ENCODE measurements at places on chromosomes 12 and 14. TPM values are rescaled to one million over a fixed set of nuclear protein-coding genes. Genes with fewer than 3 reads are reported as not detected.

GRCh38 chr14:40987481-40987880 is 619.2 kb upstream of the LRFN5 start:
- peak; percentile 39 for DNase-seq

DNA sequence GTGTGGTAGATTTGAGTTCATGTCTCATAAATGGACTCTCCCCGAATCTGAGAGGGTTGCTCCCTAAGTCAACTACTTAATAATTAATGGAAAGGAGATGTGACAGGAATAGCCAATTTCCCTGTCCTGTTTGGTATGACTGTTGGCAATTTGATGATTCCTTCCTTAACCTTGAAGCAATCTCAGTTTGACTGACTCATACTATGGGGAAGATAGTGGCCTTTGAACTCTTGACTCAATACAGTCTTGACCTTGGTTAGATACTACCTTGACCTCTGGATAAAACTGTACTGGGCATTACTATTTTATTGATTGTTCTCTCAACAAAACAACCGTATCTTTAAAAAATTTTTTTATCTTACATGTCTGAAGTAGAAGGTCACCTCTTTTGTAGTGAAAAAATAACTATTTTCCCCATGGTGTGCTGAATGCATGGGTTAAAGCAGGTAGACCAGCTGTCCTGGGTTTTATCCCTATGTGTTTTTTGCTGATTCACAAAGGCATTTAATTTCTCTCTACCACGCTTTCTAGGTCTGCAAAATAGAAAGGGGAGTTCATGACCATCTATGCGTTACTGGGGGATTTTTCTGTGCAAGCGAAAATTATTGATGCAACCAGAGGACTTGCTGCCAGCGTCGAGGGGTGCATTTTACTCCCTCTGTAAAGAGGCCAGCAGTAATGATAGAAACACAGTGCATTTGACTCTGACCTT is 80.1 kb downstream of the ETV6 start:
- no peak for DNase-seq

DNA sequence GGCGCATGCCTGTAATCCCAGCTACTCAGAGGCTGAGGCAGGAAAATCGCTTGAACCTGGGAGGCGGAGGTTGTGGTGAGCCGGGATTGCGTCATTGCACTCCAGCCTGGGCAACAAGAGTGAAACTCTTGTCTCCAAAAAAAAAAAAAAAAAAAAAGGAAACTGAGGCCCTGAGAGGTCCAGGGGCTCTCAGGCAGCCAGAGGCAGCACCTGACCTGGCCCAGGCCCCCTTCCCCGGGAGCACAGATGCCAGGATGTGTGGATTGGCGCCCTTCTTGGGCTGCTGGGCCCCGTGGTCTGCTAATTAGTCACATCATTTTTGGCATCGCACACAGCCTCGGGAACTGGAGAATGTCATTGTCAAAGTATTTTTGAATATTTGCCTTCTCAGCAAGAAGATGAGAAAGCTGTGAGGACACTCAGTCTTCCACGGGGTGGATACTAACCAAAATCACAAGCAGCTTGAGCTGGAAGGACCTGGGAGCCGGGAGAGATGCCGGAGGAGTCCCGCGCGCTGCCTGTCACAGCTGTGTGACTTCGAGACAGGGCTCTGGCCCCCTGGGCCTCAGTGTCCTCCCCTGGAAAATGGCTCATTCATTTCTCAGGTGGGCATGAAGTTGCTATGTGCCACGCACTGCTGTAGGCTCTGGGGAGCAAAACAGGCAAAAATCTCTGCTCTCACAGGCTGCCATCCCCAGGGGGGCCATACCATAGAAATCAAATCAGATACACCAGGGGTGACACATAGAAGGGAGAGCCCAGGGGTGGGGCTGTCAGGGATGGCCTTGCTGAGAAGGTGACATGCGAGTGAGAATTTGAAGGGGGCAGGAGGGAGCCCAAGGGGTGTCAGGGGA is 12.5 kb upstream of the RCOR1 start:
- DNase-seq, result peak; percentile 65

DNA sequence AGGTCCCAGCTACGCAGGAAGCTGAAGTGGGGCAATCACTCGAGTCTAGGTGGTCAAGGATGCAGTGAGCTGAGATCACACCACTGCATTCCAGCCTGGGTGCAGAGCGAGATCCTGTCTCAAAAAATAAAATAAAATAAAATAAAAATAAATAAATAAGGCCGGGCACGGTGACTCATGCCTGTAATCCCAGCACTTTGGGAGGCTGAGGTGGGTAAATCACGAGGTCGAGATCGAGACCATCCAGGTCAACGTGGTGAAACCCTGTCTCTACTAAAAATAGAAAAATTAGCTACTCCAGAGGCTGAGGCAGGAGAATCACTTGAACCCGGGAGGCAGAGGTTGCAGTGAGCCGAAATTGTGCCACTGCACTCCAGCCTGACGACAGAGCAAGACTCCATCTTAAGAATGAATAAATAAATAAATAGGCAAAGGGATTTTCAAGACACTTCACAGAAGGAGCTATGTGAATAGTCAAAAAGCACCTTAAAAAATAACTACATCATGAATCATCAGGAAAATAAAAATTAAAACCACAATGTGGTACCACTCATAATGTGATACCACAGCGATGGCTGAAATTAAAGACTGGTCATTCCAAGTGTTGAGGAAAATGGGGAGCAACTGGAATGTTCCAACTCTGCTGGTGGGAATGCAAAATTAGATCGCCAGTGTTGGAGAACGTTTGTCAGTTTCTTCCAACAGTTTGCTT is 92.9 kb upstream of the TBX3 start:
- peak; percentile 66 for DNase-seq

DNA sequence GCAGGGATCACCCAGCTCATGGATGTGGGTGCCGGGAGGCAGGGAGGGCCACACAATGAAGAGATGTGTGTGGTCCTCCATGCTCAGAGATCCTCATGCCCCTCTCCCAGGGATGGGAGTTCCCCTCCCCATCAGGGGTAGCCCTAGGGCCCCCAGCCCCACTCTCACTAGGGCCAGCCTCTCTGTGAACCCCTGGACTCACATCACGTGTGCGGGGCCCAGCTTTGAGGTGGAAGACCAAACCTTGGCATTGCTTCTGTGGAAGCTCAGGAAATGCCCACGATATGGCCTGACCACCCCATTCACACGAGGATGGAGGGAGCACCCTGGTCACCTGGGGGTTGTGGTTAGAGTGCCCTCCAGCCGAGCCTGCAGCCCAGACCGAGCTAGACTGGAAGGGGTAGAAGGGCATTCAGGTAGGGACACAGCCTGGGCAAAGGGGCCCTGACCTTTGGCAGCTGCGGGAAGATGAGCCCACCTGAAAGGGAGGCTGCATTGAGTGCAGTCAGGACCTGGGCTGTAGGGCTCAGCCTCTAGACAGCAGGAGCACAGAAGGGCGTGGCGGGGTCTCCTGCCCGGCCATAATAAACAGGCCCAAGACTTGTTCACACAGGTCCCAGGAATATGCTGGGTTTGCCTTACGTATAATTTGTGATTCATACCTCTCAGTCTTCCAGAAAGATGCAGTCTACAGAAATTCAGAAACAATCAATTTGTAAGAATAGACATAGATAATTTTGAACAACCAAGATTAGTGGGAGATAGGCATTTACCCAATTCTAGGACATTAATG is 34.8 kb upstream of the RCOR1 start:
- peak; percentile 69 for DNase-seq

Gene CLEC4D
- total RNA-seq, result not detected

All from MCF 10A (cell line).